Left lung (tissue), 14 donors: ENCODE measurements at places on chromosomes 5 and 9.

DNA sequence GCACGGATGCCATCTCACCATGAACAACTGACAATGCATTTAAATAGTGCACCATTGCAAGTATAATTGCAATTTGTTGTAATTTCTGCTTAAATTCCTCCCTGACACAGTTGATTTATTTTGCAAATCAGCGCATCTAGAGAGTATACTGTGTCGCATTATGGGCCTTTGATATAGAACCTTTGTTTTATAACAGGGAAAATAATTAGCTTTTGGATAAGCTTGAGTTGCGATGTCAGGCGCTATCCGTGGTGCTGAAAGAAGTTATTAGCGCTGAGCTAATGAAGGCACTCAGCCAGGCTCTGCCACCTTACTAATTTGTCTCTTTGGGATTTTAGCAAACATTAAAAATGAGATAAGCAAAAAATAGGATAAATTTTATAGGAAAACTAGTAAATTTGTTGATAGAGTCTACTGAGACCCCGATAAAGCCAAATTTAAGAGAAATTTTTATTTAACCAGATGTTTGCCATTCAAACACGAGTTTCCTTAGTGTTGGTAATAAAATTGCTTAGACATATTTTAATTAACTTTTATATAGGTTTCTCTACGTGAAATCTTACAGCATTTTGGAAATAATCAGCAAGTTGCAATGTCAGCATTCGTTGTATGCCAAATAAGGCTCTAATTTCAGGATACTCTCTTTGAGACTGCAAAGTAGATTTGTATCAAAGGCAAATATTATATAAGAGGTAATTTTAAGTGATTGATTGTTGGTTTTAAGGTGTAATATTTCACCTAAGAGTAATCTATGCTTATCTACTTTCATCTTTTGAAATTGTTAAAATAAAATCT is 355.5 kb downstream of the TLR4 start:
- DNase-seq: no peak

DNA sequence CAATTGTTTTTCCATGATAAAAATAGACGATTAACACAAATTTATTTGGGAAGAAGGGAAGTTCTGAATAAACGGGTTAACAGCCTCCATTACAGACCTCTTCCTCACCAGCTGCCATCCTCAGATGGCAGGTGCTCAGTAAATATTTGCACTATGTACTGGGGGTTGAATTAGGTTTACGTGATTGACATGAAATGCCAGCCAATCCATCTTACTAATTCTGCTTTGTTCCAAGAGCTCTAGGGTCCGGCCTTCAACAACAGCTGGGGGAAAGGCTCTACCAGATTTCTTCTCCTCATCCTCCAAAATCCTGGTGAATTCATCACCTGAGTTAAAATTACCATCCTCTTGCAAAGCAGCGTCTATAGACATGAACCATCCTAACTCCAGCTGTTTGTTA is 104.6 kb downstream of the MTX3 start:
- DNase-seq: no peak

GRCh38 chr5:40679148-40679912 is 385 bp upstream of the PTGER4 start:
- peak; percentile 95 for DNase-seq

- no peak for DNase-seq
These were observed 22.6 kb upstream of the HSPA9 start for GRCh38 chr5:138597661-138598400.

GRCh38 chr5:133192716-133193115 is 140.9 kb downstream of the HSPA4 start:
- no peak for DNase-seq

DNA sequence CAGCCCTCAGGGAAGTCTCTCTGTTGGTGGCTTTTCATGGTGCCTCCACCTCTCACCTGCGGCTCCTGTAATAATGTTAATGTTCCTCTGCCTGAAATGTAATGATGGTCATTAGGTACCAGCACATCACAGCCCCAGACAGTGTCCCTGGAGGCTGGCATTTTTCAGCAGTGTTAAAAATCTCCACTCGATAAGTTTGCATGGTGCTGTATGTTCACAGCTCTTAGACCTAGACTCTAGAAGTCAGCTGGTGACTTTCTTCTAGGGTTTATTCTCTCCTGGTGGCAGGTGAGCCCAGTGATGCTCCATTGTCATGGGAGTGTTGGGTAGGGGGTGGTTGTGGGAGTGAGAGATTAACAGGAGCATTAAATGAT is 53.1 kb downstream of the GPR107 start:
- no peak for DNase-seq

DNA sequence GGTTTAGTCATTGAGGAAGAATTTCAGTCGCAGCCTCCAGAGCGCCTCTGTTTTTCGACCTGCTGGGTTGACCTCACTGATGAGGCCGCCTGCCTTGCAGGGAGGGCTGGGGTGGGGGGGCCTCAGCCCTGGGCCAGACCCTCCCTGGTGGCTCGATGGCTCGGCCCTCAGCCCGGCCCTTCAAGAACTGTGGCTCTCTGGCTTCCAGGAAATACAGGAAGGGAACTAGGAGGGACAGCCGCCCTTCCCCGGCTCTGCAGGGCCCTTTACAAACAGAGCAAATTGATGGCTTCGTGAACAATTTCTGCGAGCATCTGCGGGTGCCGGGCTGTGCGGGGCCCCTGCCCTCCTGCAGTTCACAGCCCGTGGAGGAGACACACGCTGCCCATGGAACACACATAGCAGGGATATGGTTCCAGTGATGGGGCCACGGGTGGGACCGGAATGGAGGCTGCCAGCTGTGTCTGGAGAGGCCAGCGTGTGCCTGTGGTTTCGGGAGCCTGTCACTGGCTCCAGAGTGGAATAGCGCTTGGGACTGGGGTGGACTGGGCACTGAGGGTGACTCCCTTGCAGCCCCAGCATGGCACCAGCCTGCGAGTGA is 39.6 kb downstream of the COL5A1 start:
- DNase-seq: no peak

GRCh38 chr9:83153030-83153429 is 90.1 kb upstream of the RASEF start:
- DNase-seq: no peak

GRCh38 chr5:92492908-92493307 is 1088.1 kb downstream of the NR2F1-AS1 start:
- no peak for DNase-seq

DNA sequence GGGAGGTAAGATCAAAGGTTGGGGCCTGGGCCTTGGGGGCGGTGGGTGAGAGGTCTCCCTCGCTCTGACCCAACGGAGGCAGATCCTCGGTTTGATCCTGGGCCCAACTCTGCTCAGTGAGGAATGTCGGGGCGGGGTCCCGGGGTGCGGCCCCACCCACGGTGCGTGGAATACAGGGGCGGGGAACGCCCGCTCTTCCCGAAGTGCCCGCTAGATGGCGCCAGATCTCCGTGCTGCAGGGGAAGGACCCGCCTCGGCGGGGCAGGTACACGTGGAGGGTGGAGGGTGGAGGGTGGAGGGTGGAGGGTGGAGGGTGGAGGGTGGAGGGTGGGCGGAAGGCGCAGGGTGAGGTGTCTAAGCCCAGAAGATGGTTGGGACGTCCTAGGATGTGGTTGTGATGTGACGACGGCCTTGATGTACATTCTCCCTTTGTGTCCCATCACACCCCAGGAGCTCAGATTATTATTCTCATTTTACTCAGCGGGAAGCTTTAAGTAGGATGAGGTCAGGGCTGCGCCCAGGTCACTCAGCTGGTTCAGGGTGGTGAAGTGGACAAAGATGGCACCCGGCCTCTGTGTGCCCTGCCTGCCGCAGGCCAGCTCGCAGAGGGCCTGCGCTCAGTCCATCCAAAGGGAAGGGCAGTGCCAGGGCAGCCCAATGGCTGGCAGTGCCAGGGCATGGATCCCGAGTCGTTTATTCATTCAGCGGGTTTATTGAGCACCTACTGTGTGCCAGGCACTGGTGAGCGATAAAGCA is 9.4 kb upstream of the RPS14 start:
- DNase-seq: peak; percentile 76

DNA sequence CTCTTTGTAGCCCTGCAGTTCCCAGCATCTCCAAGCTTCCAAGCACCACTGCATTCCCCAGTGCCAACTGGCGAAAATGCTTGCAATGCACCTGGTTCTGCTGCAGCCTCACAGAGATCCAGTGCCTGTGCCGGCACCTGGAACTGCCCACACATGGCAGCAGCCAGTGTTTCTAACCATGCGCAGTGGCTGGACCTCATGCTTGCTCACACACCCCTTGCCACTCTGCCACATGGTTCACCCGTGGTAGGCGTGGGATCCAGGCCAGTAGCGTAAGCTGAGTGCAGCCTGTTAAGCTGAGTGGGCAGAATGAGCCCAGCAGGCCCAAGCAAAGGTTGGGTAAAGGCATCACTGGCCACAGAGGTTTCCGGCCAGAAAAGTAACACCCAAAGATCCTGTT is 214.1 kb upstream of the VLDLR start:
- DNase-seq: no peak

- DNase-seq: no peak
These were observed 70.2 kb downstream of the SLC25A46 start for GRCh38 chr5:110809006-110809405.

- no peak for DNase-seq
These were observed 39.3 kb upstream of the SHB start for GRCh38 chr9:38108326-38108725.

DNA sequence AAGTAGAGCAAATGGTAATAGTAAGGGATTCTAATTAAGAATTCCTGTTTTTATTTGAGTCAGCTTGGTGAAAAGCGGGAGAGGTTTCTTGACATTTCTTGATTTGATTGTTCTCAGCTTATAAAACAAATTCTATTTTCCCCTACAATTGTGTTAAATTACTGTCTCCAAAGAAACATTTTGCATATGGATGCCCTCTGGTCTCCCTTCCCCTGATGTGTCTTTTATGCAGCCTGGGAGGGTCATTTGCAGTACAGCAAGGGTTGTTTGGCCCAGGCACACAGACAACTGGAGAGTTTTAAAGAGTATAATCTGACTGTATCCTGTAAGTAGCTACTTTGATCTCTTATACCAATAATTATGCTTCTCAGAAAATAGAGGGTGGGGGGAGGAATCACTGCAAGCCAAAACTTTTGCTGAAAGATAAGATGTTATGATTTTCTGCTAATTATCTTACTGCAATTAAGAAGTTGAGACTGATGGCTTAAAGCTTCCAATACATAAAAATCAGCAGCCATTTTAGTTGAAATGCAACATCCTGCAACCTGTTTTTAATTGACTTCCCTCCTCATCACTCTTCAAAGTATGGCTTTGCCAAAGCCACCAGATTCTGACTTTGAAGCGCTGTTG is 204.1 kb upstream of the SEMA6A start:
- DNase-seq: no peak

GRCh38 chr5:163276466-163276865 is 160.9 kb upstream of the CCNG1 start:
- no peak for DNase-seq

DNA sequence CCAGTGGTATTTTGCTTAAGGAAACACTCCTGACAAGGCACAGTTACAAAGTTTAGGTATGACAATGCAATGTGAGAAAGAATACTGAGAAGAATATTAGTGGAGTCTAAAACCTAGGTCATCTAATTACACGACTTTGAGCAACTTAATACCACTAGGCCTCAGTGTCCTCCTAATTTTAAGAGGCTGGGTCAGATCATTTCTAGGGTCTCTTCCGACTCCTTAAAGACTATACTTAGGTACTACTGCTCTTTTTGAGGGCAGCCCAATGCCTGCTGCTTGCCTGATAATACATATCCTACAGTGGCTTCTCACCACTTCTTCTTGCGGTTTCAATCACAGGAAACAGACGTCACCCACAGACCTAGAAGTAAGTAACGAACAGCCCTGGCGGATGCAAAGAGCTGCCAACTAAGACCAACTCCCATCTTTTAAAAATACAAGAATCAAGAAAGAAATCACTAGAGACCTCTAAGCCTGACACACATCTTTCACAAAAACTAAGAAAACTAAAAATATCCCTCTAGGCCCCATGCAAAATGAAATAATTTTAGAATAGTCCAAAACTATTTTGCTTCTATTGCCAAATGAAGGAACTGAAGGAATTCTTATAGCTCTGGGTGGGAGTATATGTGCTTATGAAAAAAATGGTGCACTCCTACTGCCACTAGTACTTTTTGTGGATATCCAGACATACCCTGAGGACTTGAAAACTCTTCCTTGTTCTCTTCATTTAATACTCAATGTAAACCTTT is 13.1 kb downstream of the DIAPH1 start:
- DNase-seq: no peak

DNA sequence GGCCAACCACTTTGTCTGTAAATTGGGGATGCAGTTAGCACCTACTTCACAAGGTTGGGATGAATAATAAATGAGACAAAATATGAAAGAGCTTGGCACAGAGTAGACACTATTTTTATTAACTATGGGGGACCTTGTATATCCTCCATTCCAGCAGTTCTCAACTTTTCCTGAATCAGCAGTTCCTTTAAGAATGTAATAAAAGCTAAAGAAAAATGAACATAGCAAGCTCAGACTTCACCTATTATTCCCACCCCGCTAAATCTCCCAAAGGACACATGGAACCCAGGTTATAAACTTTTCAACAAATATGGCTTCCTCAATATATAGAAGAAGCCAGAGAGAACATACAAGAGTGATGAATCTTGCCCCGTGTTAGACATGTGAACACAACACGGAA is 32.0 kb upstream of the TTC1 start:
- no peak for DNase-seq

DNA sequence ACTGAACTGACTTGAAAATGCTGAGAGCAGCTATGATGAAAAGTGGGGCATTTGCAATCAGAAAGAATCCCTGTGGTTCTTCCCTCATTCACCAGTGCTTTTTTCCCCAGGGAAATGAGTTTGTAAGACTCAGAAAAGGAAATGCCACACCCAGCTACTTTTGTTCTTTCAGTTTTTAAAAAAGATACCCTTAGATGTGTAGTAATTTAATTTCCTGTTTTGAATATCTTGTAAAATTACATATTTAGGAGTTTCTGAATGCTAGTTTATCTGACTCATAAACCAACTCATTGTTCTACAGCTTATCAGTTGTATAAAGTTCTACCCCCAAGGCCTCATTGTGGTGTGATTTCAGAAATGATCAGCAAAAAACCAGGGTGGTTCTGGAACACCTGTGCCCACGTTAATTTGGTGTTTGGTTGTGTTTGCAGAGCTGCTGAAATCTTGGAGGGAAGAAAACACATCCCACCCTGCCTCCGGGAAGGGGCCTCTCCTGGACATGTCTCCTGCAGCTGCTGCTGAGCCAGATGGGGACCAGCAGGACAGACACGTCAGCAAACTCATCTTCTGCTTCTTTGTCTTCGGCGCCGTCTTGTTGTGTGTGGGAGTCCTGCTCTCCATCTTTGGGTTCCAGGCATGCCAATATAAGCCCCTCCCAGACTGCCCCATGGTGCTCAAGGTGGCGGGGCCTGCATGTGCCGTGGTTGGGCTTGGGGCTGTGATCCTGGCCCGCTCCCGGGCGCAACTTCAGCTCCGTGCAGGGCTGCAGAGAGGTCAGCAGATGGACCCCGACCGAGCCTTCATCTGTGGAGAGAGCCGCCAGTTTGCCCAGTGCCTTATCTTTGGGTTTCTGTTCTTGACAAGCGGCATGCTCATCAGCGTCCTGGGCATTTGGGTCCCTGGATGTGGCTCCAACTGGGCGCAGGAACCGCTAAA is 2.8 kb downstream of the TMEM171 start:
- DNase-seq: no peak
